ENCODE measurements at places on chromosomes 13 and 19.

DNA sequence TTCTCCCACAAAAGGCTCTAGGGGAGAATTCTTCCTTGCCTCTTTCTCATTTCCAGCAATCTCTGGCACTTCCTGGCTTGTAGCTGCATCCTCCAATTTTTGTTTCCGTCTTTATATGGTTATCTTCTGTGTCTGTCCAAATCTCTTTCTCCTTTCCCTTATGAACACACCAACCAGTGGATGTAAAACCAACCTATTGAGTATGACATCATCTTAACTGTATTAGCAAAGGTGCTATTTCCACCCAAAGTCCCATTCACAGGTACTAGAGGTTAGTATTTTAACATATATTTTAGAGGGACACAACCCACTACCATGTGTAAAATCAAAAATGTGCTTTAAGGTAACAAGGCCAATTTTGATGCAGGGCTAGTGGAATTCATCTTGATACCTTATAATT lies 129.0 kb downstream of the RAP2A start:
- no peak for DNase-seq

- no peak for DNase-seq
Observed at GRCh38 chr13:105168295-105168694, 1367.2 kb downstream of the EFNB2 start.

DNA sequence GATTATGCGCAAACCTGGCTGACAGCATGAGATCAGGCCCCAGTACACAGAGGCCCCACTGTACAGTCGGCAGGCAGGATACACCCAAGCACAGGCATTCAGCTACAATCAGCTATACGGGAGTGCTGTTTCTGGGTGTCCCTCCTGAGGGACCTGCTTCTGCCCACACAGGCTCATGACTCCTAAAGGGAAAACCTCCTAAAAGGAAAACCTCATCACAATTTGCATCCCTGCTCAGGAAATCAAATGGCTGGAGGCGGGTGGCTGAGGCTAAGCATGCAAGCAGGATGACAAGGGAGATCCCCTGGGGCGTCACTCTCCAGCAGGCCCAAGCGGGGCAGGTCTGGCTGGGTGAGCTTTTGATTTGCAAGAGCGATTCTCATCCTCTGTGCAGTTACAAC lies 99.8 kb downstream of the CRYL1 start:
- no peak for DNase-seq

- DNase-seq = no peak
Observed at GRCh38 chr13:31987535-31988170, 43.9 kb upstream of the FRY start.

DNA sequence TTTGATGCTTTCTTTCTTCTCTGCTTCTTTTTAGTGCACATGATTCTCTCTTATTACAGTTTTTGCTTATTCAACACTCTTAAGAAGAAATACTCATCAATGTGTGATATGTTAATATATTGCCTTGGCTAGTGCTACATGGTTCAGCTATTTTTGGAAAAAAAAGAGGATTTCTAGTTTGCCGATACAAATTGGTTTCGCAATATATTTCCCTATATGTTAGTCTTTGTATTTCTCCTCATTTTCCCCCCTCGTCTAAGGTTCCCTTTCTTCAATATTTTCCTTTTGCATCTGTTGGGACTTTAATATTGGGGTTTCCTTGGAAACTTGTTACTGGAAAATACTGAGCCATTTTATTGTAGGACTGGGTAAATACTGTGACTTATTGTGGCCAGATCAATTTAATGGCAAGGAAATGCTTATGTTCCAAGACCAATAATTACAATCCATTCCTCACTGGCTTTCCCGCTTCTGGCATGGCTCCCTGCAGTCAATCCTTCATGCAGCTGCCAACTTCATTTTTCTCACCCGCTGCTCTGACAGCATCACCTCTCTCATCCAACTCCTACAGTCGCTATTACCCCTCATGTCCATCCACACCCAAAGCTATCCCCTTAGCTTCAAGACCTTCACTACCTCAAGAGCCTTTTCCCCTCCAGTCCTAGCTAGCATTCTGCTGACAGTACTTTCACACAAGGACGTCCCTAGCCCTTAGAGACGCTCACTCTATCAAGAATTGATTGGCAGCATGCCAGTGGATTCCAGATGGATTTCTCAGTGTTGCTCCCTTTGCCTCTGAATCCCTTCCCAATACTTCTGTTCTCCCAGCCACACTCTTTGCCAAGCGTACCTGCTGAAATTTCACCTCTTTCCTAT lies 280.1 kb upstream of the TMTC4 start:
- DNase-seq = no peak

DNA sequence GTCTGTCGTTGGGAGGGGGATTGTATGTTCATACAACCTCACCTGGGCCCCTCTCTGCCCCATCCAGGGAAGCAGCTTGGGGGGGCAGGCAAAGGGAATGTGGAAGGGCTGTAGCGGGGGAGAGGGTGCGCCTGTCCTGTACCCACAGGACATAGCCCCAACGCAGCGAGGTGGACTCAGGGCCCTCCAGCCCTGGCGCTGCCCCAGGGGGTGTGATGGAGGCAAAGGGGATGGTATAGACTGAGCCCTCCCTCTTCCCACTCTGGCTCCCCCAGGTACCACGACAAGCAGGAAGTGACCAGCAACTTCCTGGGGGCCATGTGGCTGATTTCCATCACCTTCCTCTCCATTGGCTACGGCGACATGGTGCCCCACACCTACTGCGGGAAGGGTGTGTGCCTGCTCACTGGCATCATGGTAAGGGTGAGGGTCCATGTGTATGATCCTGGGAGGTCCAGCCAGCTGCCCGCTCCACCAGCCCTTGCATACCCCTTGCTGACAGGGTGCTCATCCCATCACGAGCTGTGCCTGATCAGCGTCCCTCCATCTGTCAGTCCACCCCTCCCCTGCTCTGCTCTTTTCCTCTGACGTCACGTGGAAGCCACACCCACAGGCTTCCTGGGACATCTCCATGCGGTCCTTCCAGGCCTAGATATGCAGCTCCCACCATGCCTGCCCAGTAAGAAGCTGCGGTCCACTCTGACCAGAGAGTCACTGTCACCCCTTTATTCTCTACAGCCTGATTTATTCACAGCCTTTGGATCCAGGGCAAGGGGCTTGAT lies 18.3 kb downstream of the KCNN1 start:
- DNase-seq = no peak

- DNase-seq = no peak
Observed at GRCh38 chr19:4097501-4097900, 26.4 kb downstream of the MAP2K2 start.

GRCh38 chr13:65336916-65337315 lies 1893.2 kb downstream of the PCDH9 start:
- DNase-seq = no peak

GRCh38 chr13:37109051-37109678 lies 3.7 kb upstream of the CSNK1A1L start:
- DNase-seq = no peak

DNA sequence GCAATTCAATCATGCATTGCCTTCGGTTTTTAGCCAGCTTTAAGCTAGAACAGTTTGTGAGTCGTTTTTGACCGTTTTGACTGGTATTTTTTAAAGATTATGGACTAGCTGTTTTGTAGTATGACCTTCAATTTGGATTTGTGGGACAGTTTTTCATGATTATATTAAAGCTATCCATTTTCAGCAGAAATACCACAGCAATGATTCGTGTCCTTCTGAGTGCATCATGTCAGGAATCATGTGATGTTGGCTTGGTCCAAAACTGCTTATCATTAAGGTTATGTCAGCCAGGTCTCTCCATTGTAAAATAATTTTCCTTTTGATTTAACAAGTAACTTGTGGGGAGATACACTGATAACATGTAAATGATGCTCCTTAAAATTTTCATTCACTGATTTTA lies 229.0 kb downstream of the POSTN start:
- no peak for DNase-seq

DNA sequence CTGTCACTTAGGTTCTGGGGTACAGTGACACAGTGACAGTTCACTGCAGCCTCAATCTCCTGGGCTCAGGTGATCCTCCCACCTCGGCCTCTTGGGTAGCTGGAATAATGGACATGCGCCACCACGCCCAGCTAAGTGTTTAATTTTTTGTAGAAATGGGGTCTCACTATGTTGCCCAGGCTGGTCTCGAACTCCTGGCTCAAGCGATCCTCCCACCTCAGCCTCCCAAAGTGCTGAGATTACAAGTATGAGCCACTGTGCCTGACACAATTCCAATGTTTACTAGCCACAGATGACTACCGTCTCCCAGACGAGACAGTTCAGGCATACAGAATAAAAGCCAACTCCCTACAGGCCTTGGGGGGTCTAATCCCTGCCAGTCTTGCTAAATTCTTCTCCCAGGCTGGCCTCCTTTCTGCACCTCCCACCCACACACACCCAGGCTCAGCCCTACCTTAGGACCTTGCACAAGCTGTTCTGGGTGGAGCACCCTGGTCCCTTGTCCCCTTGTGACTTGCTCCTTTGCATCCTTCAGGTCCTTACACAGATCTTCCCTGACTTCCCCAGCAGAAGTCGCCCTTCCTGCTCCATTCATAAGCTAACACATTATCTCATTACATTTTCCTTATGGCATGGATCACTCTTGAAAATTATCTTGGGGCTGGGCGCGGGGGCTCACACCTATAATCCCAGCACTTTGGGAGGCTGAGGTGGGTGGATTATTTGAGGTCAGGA lies 106.4 kb downstream of the INSR start:
- no peak for DNase-seq

DNA sequence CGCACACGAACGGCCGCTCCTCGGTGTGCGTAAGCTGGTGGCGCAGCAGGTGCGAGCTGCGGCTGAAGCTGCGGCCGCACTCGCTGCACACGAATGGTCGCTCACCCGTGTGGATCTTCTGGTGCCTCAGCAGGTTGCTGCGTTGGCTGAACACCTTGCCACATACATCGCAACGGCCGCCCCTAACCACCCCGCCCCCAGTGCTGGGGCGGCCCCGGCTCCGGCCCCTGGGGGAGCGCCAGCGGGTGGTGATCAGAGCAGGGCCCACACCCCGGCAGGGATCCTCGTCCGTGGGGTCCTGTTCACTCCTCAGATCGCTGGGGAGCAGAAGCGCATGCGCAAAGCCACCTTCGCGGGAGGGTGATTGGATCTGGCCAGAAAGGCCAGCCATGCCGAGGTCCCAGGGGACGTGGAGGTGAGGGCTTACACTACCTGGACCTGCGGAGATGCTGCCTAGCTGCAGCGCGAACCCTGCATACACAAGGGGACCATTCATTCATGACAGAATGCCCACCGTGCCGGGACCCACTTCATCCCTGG lies 4.7 kb upstream of the UBE2M start:
- DNase-seq = no peak

DNA sequence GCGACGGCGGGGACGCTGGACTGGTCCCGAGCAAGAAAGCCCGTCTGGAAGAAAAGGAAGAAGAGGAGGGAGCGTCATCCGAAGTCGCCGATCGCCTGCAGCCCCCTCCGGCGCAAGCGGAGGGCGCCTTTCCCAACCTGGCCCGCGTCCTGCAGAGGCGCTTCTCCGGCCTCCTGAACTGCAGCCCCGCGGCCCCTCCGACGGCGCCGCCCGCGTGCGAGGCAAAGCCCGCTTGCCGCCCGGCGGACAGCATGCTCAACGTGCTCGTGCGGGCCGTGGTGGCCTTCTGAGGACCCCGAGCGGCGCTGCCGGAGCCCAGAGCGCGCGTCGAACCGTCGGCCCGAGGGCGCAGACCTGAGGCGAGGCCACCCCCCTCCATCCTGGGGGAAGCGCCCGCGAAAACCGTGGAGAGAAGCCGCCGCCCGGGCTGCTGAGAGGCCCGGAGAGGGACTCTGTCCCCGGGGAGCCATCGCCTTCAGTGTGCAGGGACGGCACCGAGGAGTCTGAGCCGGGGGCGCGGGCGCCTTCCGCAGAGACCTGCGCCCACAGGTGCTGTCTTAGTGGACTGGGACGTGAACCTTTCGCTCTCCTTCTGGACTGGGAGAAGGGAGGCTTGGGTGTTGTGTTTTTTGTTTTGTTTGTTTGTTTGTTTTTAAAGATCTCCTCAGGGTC lies 3.5 kb downstream of the IER2 start:
- DNase-seq = peak; percentile 92

GRCh38 chr13:98792785-98793495 lies 40.5 kb upstream of the SLC15A1 start:
- no peak for DNase-seq

- DNase-seq = no peak
Observed at GRCh38 chr13:41588899-41589298, 131.5 kb downstream of the RGCC start.

DNA sequence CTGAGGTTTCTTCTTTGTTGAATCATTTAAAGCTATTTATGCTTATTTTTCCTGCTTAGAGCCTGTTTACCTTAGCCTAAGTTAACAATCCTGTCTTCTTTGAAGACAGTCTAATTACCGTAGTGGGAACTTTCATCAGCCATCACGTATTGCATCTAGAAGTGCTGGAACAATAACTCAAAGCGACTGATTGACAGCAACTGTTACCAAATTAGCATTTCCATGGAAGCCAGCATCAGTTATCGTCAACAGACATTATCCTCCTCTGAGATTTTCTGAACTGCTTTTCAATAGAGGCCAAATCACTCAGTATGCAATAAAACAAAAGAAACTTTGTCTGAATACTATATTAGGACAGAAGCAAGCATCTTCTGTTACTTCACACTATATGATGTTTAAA lies 433.3 kb upstream of the SLITRK1 start:
- no peak for DNase-seq

- no peak for DNase-seq
Observed at GRCh38 chr13:58729361-58729760, 1097.8 kb downstream of the PCDH17 start.

DNA sequence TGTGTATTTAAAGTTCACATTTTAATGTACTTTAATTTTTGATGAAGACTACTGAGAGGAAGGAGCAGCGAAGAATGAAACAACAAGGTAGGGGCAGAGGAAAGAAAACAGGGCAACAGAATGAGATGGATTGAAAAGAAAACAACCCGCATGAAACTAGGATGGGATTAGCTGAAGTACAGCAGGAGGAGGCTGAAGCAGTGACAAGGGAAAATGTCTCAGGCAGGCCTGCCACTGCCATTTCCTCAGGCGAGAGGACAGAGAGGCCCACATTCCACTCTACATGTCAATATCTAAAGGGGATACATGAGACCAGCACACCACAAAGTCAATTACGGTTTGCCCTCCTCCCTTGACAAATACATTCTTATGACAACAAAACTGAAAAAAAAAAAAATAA lies 1703.2 kb downstream of the EFNB2 start:
- no peak for DNase-seq

- DNase-seq = no peak
Observed at GRCh38 chr19:45293682-45294081, 29.0 kb downstream of the CKM start.

DNA sequence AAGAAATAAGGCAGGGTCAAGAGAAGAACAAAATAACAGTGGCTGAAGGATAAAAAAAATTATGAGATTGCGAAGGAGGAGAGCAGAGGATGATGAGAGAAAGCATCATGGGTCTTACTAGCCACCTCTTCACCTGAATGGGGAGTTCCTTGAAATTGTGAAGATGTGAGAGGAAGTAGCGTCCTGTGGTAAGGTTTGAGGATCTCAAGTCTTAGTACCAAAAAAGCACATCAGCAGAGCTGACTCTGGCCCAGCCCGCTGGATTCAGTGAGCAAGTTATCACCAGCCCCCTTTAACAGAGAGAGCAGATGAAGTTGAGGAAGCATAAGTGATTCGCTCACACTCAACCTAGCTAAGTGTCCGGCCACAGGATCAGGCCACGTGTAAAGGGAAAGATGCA lies 61.8 kb downstream of the RXFP2 start:
- DNase-seq = no peak
